Cerebellar cortex (tissue), 1 donor: ENCODE measurements at places on chromosomes 3 and 15.

DNA sequence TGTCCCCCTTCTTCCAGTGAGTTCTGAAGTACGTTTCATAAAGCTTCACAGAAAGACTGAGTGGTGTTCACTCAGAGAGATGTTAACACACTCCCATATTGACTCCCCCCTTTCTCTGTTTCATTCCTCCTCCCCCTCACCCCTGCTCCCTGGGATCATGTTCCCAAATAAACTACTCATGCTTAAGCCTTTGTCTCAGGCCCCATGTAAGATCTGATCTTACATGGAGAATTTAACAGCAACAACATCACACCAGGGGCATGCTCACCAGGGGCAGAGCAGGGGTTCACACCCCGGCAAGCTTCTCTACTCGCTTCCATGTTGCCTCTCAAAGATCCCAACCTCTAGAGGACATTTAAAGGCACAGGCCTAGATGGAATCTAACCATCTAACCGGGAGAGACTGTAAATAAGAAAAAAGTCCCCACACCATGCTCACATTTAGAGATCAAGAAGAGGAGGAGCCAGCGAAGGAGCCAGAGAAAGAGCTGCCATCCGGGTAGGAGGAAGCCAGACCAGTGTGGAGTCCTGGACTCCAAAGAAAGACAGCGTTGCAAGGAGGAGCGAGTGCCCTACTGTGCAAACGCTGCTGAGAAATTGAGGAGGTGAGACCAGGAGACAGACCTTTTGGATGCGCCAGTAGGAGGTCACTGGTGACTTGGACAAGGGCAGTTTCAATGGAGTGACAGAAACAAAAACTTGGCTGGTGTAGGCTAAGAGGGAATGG, 21.4 kb upstream of the SRP14 start:
- no peak for DNase-seq

DNA sequence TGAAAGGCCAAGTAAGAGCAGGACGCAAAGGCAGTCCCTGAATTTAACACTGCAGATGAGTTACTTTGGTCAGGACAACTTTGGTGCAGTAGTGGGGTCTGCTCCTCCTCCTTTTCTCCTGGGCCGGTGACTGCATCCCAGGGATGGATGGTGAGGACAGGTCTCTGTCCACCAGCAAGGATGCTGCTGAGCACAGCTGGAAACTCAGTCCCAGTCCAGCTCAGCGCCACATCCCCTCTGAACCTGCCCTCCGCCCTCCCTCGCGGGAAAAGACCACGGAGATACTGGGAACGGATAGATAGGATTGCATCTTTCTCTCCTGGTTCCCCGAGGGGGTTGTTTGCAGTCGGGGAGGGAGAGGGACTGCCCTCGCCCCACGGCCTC, 13.8 kb downstream of the GRAMD2A start:
- no peak for DNase-seq

- DNase-seq: no peak
These were observed 9.5 kb downstream of the PCSK6 start for GRCh38 chr15:101479851-101480612.

- DNase-seq: no peak
These were observed 21.9 kb downstream of the LTF start for GRCh38 chr3:46442576-46443530.

DNA sequence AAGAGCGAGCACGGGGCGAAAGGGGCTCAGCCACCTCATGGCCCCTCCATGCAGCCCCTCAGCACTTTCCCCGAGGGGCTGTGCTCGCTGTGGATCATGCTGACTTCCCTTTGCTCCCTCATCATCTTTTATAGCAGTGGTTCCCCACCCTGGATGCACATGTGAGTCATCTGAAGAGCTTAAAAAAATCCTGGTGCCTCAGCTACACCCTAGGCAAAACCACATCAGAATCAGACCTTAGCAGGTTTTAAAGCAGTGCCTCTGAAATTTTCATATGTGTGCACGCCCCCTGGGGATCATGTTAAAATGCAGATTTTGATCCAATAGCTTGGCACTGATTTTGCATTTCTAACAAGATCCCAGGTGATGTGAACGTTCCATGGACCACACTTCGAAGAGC, 50.9 kb downstream of the FEM1B start:
- DNase-seq: no peak

DNA sequence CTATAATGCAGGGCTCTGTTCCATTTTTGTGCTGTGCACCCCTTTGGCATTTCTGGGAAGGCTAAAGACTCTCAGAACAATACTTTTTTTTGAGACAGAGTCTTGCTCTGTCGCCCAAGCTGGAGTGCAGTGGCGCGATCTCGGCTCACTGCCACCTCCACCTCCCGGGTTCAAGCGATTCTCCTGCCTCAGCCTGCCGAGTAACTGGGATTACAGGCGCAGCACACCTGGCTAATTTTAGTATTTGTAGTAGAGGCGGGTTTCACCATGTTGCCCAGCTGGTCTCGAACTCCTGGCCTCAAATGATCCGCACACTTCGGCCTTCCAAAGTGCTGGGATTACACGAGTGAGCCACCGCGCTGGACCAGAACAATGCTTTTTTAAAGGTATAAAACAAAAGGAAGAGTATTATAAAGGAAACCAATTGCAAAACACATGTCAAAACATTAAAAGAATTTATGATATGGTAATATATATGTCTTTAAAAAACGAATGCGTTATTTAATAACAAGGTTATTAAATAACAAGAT, 999 bp downstream of the SQOR start:
- DNase-seq: no peak

DNA sequence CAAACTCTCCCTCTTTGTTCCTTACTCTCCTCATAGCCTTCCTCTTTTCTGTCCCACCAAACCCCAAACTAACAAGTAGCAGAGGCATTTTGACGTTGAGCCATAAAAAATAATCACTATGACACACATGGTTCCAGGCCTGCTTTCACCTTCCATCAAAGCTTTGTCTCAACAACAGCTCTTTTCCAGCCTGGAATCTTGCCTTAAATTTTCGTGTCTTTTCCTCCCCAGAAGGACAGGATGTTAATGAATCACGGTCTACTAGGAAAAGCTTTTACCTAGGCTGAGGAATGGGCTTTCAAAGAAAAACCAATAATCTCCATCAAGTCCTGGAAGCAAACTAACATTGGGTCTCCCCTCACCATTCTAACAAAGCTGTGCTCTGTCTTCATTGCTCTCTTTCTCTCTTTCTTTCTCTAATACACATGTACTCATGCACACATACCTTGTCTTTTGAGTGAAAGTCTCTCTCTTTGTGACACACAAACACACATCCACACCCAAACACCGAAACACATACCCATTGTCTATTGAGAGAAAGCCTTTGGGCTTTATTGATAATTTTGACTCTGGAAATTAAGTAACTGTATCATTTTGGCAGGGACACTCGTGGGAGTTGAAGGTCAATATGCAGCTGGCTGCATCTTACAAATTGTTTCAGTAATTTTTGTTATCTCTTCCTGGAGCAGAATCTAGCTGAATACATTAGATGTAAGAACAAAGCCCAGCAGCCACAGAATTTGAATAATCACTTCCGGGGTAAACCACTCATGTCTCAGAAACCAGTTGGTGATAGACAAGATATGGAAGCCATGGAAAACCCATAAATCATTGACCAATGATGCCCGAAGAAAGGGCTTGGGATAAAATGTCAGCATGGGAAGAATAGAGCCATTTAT, 107.4 kb upstream of the SLC4A7 start:
- no peak for DNase-seq

DNA sequence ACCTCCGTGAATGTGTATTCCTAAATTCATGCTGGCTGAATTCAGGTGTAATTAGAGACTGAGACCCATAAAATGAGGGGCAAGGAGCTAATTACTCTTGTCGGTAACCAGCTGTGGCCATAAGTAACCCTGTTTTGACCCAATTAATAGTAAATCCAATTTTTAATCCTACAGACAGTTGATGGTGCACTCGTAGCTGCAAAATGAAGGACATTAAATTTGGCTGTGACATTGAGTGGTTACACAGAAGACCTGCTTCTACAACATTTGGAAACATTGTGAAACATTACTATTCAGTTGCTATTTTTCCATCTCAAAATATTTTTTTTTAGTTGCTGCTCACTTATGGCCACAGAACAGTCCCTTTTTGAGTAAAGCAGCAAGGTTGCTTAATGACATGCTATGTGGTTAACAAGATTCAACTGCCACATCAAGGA, 33.0 kb downstream of the MBNL1 start:
- DNase-seq: no peak

GRCh38 chr15:58597943-58598828, 151.3 kb downstream of the ADAM10 start:
- DNase-seq: no peak

DNA sequence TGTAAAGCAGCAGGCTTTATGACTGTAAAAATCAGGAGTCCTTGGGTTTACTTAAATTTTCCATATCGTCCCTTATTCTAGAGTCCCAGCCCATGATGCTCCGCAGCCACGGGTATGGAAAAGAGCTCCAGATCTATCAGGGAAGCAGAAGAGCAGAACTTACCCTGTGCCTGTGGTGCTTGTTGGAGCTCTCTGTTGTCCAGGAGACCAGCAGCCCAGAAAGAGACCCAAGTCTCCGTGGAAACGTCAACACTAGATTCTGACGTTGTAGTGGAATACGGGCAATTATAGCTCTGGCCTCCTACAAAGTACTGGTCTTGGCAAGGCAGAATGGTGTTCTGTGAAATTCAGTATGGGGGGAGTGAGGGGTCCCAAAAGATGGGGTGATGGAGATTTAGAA, 2.0 kb downstream of the GMNC start:
- DNase-seq: no peak

DNA sequence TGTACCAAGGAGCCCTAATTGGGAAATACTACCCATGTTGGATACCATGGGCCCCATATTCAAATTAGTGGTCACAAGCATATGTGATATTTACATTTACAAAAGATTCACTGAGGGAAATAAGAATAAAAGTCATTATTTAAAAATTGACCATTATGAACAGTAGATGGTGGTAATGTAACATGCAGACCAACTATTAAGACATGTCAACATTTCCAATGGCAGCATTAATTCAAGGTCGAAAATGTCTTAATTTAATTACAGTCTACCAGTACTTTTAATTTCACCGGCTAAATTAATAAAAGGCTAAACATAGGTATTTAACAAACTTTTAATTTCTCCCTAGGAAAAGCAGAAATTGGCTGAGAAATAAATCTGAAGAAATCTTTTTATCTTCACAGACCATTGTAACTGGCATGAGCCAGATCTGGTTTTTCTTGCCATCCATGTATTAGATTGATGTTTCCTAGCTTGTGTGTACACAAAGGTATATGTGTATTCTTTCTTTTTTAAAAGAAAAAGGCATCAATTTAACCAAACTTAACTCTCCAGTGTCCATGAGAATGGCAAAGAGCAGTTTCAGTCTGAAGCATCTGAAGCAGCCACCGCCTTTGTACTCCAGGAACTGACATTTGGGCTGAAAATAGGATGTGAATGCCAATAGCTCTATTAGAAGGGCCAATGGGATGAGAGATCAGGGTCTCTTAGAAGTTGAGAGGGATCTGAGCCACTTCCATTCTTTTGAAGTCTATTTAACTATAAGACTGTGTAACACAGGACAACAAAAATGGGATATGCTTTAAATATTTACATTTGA, 26.6 kb downstream of the NEK11 start:
- DNase-seq: peak; percentile 8

GRCh38 chr15:47422881-47423665, 294.2 kb upstream of the SEMA6D start:
- DNase-seq: no peak

DNA sequence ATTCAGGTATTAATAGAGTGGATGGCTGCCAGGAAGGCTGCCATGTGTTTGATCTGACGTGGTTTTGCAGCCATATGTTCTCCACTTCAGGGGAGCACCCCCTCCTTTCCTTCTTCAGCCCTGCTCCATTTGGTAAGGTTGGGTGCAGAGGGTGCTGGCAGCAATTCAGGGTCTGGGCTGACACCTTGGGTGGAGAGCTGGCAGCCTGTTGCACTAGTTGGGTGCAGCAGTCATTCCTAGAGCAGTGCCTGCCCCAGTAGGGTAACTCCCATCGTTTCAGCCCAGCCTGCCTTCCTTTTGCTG, 1.5 kb downstream of the TYRO3 start:
- peak; percentile 57 for DNase-seq

DNA sequence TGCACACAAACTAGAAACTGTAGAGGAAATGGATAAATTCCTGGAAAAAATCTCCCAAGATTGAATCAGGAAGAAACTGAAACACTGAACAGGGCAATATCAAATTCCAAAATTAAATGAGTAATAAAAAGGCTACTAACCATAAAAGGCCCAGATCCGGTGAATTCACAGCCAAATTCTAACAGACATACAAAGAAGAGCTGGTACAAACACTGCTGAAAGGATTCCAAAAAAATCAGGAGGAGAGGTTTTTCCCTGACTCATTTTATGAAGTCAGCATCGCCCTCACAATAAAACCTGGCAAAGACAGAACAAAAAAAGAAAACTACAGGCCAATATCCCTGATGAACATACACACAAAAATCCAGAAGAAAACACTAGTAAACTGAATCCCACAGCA, 462.4 kb upstream of the THBS1 start:
- no peak for DNase-seq

GRCh38 chr15:101262551-101262950, 10.7 kb upstream of the CHSY1 start:
- DNase-seq: no peak

DNA sequence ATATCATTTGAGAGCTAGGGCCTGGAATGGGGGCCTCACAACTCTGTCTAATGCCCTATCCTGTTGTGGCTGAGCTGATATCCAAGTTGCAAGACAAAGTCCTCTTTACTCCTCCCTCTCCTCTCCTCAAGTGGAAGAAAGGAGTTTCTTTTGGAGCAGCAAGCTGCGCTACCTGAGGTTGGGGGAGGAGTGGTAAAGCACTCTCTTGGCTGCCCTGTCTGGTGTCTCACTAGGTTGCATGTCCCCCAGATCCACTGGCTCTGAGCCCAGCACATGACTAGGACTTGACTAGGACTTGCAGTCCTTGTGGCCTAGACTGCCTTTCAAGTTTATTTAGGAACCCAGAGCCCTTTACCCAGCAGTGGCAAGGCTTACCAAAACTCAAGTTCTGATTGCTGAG, 141.1 kb upstream of the SETMAR start:
- DNase-seq: no peak
